ENCODE measurements at places on chromosomes 4 and X. TPM values are rescaled to one million over a fixed set of nuclear protein-coding genes. Genes with fewer than 3 reads are reported as not detected.

The GBA3 gene
- total RNA-seq = not detected

The FRMD7 gene
- 0.10 TPM for total RNA-seq

The CDKL5 gene
- total RNA-seq = 5.0 TPM

The ADH4 gene
- not detected for total RNA-seq

The KDM5C gene
- total RNA-seq = 71.4 TPM

The SSX4 gene
- total RNA-seq = 0.64 TPM

The CPZ gene
- 31.3 TPM for total RNA-seq

The QRFPR gene
- total RNA-seq = not detected

The TEX13C gene
- not detected for total RNA-seq

The TRIM60 gene
- total RNA-seq = not detected
